ENCODE measurements at places on chromosomes 2 and 18.

GRCh38 chr18:73952296-73952946 lies 195.2 kb downstream of the FBXO15 start:
- no peak for DNase-seq

- no peak for DNase-seq
Observed at GRCh38 chr18:51614967-51615571, 417.6 kb upstream of the MEX3C start.

DNA sequence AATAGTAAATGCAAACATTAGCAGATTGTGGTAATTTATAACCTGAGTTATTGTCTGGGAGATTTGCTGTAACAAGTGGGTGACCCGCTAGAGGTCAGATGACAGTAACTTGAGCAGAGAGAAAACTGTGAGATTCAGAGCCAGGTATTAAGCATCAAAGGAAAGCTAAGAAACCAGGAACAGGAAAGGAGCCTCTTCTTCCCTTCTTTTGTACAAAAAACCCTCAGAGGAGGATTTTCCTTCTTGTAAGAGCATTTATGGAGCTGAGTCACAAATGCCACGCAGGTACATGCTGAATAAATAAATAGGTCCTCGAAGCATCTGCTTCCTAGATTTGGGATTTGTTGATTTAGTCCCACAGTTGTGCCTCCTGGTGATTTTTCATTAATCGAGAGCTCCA lies 146.5 kb downstream of the SH3BP4 start:
- DNase-seq: no peak

DNA sequence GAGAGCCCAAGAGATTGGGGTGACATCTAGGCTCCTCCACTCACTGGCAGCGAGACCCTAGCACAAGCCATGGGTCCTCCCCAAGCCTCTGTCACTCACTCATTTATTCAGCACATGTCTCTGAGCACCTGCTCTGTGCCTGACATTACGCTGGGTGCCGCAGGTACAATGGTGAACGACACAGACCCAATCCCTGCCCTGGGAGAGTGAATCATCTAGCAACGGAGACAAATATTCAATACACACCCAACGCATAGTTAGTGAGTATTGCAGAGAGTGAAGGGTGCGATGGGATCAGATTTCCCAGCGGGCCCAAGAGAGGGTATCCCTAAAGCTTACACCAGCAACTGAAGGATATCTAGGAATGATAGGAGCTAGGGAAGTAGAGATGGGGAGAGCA lies 45.5 kb downstream of the ZFP36L2 start:
- no peak for DNase-seq

- no peak for DNase-seq
Observed at GRCh38 chr2:177180269-177181000, 32.2 kb upstream of the HNRNPA3 start.

DNA sequence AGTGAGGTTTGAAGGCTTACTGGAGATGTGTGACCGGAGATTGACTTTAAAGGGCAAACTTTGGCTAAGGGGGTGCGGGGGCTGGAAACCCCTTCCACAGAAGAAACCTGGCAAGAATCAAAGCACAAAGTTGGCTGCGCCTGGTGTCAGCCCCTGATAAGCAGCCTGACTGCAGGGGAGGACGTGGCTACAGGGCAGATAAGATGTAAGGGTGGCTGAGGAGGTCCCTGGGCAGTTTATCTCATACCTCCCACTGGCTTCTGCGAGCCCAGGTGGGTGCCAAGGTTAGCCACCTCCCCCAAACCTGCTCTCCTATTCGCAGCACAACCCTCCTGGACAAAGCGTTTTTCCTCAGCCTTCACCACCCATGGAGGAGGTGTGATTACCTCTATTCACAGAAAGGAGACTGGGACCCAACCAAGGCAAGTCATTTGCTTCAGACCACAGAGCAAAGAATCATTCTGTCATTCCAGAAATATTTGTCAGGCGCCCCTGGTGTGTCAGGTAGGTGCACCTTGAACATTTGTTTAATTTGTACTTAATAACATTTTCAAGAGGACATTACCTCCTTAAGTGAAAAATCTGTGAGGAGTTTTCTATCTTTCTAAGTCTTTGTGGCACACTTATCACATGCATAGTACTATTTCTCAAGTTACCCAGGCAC lies 73.1 kb upstream of the IL1R1 start:
- DNase-seq: no peak

- DNase-seq: no peak
Observed at GRCh38 chr2:201188449-201188848, 5.5 kb downstream of the CASP10 start.

DNA sequence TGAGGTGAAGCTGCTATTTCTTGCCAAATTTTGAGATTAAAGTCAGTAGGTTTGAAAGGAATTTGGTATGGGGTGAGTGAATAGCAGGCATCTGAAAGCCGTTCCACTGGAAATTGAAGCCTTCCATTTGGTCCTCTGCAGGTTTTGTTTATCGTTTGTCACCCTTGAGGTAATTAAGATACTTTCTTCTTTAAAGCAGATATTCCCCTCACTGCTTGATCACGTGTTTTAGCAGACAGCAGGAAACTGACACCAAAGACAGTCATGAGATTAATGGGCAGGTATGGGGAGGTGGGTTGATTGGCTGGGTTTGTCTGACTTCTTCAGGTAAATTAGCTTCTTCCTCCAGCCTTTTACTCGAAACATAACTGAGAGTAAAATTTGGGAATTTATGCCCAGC lies 10.7 kb downstream of the LPIN1 start:
- no peak for DNase-seq

DNA sequence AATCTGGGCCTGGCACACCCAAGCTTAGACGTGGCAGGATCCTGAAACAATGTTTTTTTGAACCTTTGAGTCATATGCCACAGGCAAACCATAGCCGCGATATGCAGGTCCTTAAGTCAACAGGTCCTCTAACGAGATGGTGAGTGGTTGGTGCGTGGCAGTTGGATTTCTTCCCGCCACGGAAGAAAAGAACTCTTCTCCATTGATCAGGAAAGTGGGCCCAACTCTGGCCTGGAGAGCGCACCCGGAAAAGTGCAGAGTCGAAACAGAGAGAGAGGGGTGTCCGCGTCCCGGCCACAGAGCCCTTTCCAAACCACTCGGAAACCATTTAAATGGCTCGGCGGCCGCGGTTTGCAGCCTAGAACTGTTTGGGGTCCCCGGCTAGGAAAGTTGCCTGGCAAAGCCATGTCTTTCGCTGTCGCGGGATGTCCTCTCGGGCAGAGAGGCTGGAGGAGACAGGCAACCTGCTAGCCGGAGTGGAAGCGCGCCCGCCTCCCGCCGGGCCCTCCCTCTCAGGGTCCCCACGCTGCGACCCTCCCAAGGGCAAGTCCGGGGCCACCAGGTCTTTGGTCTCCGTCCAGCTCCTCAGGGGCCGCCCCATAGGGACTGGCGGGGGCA lies 777 bp downstream of the GALNT3 start:
- DNase-seq: peak; percentile 8

DNA sequence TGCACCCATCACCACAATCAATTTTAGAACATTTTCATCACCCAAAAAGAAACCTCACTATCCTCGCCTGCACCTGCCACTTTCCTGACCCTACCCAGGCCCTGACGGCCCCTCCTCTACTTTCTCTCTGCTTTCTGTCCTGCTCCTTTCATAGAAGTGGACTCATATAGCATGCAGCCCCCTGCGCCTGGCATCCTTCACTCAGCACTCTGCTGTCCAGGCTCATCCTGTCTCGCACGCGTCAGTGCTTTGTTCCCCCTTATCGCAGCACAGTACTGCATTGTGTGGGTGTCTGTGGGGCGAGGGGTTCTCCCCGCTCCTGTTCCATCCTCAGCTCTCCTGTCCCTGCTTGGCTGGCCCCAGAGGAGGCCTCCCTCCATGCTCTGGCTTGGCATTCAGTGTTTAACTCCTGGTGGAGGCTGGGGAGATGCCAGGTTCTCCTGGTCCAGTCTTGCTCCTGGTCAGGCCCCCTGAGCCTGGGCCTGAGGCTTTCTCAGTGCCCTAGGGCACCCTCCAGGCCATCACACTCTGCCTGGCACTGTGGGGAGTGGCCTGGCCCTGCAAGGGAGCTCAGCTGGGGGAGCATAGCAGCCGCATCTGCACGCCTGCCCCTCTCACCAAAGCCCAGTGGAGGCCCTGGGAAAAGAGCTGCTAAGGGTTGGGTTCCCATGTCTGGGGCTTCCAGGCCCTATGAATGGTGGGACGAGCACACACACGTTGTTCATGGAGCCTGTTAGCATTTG lies 6.6 kb upstream of the TUBB6 start:
- DNase-seq: no peak

DNA sequence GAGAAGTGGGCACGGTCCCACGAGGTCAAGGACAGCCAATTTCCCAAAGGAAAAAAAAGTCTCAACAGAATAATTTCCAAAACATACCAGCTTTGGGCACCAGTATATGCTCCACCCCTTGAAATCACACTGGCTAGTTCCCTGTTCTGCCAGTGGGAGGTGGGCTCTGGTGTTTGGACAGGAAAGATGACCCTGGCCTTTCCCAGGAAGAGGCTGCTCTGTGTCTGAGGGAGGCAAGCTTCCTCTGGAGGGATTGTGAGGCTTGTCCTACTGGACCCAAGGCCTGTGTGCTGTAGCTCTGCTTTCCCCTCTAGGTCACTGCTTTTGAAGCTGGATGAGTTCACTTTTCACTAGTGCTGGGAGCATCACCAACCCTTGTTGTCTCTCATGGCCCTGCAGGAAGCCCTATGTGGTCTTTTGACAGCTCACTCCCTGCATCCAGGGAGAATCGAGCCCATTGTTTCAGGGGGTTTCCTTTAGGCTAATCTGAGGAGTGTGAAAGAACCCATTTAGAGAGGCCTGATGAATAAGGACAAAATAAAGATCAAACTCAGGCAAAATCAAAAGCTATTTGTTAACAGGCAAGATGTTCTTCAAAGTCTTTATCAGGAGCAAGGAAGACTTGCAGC lies 36.3 kb downstream of the CXCR4 start:
- no peak for DNase-seq

- no peak for DNase-seq
Observed at GRCh38 chr2:9678544-9678943, 47.7 kb upstream of the YWHAQ start.

- DNase-seq: no peak
Observed at GRCh38 chr2:164581050-164581449, 40.2 kb downstream of the GRB14 start.

DNA sequence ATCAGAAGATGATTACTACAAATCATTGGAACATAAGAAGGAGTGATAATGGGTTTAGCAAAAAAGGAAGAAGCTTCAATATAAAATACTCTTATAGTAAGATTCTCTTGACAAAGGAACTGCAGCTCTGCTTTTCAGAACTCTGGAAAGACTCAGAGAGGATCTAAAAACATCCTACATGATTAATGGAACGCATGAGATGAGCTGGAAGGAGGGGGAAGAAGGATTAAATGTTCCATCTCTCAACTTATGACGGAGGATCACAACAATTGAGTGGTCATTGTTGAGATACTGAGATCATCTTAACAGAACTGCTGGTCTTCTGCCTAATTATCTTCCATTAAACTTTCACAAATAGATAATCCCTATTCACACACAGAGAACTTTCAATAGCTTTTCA lies 267.5 kb upstream of the SLC8A1 start:
- DNase-seq: no peak

DNA sequence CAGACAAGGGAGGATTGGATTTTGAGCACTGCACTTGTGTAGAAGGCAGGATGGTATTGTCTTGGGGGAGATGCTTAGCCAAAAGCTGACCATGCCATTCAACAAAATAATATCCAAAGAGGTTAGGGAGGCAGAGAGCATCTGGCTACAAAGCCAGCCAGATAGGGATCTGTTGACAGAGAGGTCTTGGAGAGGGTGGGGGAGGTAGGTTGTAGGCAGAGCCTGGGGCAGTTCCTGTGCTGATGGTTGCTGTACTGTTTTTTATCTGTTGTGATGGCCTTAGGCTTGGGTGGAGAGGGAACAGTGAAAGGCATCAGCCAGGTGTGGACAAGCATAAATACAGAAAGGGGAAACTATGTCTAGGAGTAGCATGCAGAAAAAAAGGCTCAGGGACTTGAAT lies 100.9 kb downstream of the AQP4 start:
- no peak for DNase-seq

DNA sequence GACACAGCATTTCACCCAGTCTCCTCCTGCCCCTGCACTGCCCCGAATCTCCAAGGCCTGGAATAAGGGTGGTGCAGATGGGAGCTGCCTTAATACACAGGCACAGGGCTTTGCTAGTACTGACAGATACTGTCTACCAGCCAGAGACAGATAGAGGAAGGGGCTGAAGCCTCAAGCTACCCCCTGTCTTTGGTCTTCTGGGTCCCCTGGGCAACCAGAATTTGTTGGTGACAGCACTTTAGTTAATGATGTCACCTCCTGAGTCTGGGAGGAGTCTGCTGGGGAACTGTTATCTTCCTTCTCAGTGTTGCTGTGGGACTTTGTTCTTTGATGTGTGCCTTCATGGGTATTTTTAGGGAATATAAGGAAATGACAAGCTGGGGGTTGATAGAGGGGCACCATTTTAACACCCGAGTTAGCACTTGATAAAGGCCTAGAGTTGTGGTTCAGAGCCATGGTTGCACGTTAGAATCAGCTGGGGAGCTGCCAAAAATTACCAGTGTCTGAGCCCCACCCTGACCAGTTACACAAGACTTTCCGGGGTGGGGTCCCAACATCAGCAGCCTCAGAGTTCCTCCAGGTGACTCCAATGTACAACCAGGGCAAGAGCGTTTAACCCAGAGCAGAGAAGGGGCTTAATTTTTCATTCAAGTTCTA lies 136.8 kb downstream of the SMAD7 start:
- no peak for DNase-seq

- DNase-seq: peak; percentile 25
Observed at GRCh38 chr2:70523996-70524965, 29.3 kb downstream of the TGFA start.

DNA sequence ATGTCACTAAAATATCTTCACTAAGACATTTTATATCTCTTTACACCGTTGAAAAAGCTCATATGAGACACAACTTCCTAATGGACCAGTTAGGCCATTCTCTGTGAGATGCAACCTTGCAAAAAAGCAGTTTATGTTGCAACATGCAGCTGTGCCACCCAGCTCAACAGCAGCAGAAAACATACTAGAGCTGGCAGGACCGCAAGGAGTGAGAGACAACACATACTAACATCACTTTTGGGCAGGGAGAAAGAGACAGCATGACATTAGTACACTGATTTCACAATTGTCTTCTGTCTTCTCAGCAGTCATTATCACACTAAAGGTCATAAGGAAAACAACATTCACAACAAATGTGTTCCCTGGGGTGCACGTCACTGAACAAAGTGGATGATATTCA lies 122.9 kb downstream of the EPB41L3 start:
- DNase-seq: no peak

GRCh38 chr2:47205576-47206141 lies 50.6 kb upstream of the STPG4 start:
- no peak for DNase-seq
